Fibroblast of the aortic adventitia (primary cell): ENCODE measurements at places on chromosomes 7 and 10.

DNA sequence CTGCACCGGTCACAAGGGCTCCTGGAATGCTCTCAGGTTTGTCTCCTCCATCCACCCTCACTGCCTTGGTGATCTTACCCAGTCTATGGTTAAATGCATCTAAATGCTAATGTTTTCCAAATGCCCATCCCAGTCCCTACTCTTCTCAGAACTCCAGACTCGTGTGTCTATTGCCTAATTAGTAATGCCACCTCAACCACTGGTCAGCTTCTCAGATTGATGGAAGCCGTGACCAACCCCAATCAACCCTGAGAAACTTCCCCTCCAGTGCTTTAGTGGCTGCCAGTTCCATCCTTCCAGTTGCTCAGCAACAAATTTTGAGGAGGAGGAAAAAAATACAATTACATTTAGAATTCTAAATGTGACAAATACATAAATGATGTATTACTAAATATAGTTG is 18.6 kb downstream of the NUDCD3 start:
- DNase-seq: no peak

GRCh38 chr10:11516431-11516746 is 95.1 kb downstream of the USP6NL start:
- peak; percentile 17 for DNase-seq

DNA sequence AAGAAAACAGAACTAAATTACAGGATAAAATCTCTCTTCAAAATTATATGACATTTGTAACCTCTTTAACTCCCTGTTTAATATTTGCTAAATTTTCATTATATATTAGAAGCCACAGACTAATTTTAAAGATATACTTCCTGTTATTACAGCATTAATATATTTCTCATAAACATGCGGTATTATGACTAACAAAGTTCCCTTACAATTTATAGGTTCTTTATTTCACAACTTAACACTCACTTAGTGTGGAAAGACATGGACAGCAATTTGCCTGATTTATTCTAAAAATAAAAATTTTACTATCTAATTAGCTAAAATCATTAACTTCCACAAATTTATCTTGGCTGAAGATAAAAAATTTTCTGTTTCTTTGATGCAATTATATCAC is 29.0 kb downstream of the CTNNA3 start:
- no peak for DNase-seq

GRCh38 chr10:97228130-97228774 is 42.5 kb upstream of the SLIT1 start:
- no peak for DNase-seq

DNA sequence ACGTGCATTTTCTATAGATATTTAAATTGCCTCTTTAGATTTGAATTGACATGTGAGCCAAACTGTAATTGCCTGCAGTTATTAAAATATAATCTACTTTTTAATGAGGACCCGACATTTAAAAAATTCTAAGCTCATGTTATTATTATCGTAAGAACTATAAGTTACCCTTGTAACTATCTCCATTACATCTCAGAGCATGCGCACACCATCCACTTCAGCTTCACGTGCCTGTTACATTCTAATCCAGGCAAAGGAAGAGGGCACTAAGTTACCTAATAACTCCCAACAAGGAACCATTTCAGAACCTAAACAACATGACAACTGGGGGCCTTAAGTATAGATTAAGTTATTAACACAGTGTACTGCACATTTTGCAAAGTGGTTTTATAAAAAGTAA is 509.0 kb upstream of the DPP6 start:
- no peak for DNase-seq

- no peak for DNase-seq
Measured at GRCh38 chr10:49037187-49037586, 78.1 kb downstream of the VSTM4 start.

GRCh38 chr10:124957404-124957947 is 15.6 kb downstream of the ZRANB1 start:
- no peak for DNase-seq

- DNase-seq: no peak
Measured at GRCh38 chr10:104678658-104679057, 37.6 kb downstream of the SORCS3 start.
